Activated CD8-positive, alpha-beta memory T cell treated with anti-CD3 and anti-CD28 coated beads, Interleukin-2, amount 10 ng/mL, durations not matched to agents 7 days and 5 days (primary cell): ENCODE measurements at places on chromosomes 16 and 17. TPM values are rescaled to one million over a fixed set of nuclear protein-coding genes. Genes with fewer than 3 reads are reported as not detected.
A peak's percentile ranks its signal among the peaks of the same experiment; 100 is the strongest.

GRCh38 chr16:85882181-85882810 lies 16.7 kb upstream of the IRF8 start:
- peaks cover 5% of the 10 kb centered on the region for H3K4me1 ChIP-seq
- H3K27me3 ChIP-seq = peaks cover 82% of the 10 kb centered on the region
- DNase-seq = no peak
- no peaks in the 10 kb centered on the region for H3K36me3 ChIP-seq
- no peak overlapping the region for H3K4me3 ChIP-seq

Gene RMI2
- 65.9 TPM for total RNA-seq

- peaks cover 5% of the 10 kb centered on the region for H3K4me1 ChIP-seq
- no peak overlapping the region for H3K4me3 ChIP-seq
- no peaks in the 10 kb centered on the region for H3K36me3 ChIP-seq
- no peak overlapping the region for H3K27ac ChIP-seq
These were observed 8.8 kb downstream of the TMEM186 start for GRCh38 chr16:8788578-8789172.

- peaks cover 83% of the 10 kb centered on the region for H3K4me1 ChIP-seq
- H3K27ac ChIP-seq = peak overlapping the region; percentile 84
- H3K27me3 ChIP-seq = no peaks in the 10 kb centered on the region
- peaks cover 50% of the 10 kb centered on the region for H3K36me3 ChIP-seq
- DNase-seq = peak; percentile 71
These were observed 67.8 kb downstream of the ANKRD11 start for GRCh38 chr16:89422527-89422904.

GRCh38 chr17:73342541-73343167 lies 30.9 kb upstream of the CDC42EP4 start:
- no peak overlapping the region for H3K27ac ChIP-seq
- no peaks in the 10 kb centered on the region for H3K36me3 ChIP-seq
- H3K4me1 ChIP-seq = peaks cover 6% of the 10 kb centered on the region
- H3K27me3 ChIP-seq = no peaks in the 10 kb centered on the region
- no peak overlapping the region for H3K4me3 ChIP-seq

DNA sequence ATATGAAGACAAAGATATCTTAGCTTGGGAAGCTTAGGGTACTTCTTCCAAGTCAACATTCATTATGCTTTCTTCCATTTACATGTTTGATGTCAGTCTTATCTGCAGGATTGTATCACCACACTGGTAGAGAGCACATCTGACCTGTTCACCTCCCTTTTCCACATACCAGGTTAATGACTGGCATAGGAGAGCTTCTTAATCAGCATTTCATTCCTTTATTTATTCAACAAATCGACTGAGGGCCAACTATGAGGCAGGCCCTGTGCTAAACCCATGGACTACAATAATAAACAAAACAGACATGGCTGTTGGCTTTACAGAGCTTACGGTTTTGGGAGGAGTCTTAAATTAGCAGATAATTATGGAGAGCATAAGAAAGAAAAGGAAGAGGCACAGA lies 378.1 kb upstream of the CDH11 start:
- H3K36me3 ChIP-seq = no peaks in the 10 kb centered on the region
- no peak for DNase-seq

DNA sequence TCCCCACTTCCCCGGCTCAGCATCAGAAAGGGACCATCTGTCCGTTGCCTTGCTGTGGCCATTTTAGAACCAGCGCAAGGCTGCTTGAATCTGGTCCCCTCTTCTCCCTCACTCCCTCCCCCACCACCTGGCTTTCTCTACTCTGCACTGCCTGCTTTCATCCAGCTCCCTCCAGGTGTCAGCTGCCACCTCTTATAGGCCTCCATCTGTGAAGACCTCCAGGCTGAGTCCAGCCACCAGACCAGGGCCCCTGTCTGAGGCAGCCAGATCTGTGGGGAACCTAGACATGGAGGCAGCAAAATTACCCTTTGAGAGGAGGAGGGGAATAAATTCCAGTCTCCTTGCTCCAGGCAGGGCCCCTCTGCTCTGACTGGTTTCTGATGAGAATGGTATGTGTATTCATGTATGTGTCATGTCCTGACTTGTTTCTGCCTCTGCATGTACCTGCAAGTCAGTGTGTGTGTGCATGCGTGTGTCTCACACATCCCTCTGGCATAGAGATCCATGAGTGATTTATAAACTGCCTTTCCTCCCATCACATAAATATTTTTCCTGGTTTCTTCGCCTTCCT lies 21.1 kb downstream of the MINK1 start:
- H3K36me3 ChIP-seq = peaks cover 32% of the 10 kb centered on the region
- no peak for DNase-seq
- peaks cover 4% of the 10 kb centered on the region for H3K27me3 ChIP-seq
- H3K27ac ChIP-seq = no peak overlapping the region
- H3K4me3 ChIP-seq = no peak overlapping the region

DNA sequence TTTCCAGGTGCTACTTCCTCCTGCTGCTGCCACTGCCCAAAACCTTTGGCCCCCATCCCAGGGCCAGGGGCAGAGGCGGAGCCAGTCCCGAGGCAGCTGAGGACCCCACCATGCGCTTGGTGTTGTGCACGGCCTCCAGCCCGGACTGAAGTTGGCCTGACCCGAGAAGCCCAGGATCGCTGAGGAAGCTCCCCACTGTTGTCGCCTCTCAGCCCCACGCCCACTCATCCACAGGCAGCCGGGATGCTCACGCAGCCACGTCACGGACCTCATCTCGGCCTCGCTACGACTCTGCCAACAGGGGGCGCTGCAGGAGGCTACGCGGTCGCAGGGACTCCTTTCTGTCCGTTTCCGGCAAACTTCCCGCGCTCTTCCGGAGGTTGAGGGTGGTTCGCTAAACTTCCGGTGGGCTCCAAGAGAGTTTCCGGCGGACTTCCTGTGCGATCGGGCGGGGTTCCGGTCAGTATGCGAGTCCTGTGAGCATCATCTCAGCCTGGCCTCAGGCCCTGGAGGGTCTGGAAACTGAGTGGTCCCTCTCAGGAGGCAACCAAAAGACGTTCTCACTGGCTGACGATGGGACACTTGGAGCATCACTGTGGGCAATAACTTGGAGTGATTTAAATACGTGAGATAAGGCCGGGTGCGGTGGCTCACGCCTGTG lies 12.4 kb downstream of the ZG16B start:
- H3K27me3 ChIP-seq = no peaks in the 10 kb centered on the region
- H3K36me3 ChIP-seq = peaks cover 2% of the 10 kb centered on the region
- H3K4me3 ChIP-seq = peak overlapping the region; percentile 62
- DNase-seq = peak; percentile 85
- peak overlapping the region; percentile 83 for H3K27ac ChIP-seq

- peak; percentile 59 for DNase-seq
- H3K27ac ChIP-seq = peak overlapping the region; percentile 68
- peak overlapping the region; percentile 64 for H3K4me3 ChIP-seq
- H3K4me1 ChIP-seq = peaks cover 19% of the 10 kb centered on the region
- H3K36me3 ChIP-seq = peaks cover 10% of the 10 kb centered on the region
These were observed 2.1 kb upstream of the IRX5 start for GRCh38 chr16:54928411-54929089.

- H3K36me3 ChIP-seq = no peaks in the 10 kb centered on the region
- DNase-seq = no peak
- H3K27ac ChIP-seq = no peak overlapping the region
- H3K27me3 ChIP-seq = peaks cover 27% of the 10 kb centered on the region
These were observed 27.7 kb downstream of the RTN4RL1 start for GRCh38 chr17:1997289-1997926.

DNA sequence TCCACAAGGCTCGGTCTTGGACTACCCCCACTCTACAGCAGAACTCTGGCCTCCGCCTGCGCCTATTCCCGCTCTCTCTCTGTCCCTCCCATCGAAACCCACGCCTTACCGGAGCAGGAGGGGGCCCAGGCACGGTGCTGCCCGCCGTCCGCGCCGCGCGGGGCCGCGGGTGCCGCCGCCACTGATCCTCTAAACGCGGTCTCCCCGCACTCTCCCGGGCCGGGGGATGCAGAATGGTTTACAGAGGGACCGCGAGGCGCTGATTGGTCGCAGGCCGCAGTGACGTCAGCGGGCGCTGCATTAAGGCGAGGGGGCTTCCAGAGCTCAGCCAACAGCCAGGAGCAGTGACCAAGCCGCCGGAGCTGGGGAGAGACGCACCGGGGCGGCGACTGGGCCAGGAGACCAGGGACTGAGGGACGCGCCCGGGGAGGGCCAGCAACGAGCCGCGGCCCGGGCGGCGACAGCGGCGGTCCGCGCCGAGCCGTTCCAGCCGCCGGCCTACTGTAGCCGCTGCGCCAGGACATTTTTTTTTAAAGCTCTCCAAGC lies 747 bp upstream of the LHX1 start:
- peaks cover 96% of the 10 kb centered on the region for H3K27me3 ChIP-seq
- no peak overlapping the region for H3K27ac ChIP-seq
- no peak for DNase-seq
- peak overlapping the region; percentile 20 for H3K4me3 ChIP-seq
- peaks cover 49% of the 10 kb centered on the region for H3K4me1 ChIP-seq

Gene CACNG3
- not detected for total RNA-seq

GRCh38 chr16:57358527-57359095 lies at the start of gene CCL22:
TSS of gene CCL22 (plus strand) at chr16:57358783. CDS start at chr16:57358817, 34 bp downstream.
- H3K4me1 ChIP-seq = peaks cover 9% of the 10 kb centered on the region
- no peak for DNase-seq
- H3K4me3 ChIP-seq = no peak within 1 kb of the TSS

Gene NSRP1
- 24.0 TPM for total RNA-seq

Gene FASN
- 229 TPM for total RNA-seq

Gene GPR139
- total RNA-seq = not detected

Gene SULT1A1
- total RNA-seq = 14.1 TPM

GRCh38 chr16:82609140-82609539 lies 17.6 kb upstream of the CDH13 start:
- no peaks in the 10 kb centered on the region for H3K4me1 ChIP-seq
- no peaks in the 10 kb centered on the region for H3K27me3 ChIP-seq
- H3K27ac ChIP-seq = no peak overlapping the region
- no peak for DNase-seq
- H3K4me3 ChIP-seq = no peak overlapping the region
- H3K36me3 ChIP-seq = no peaks in the 10 kb centered on the region

Gene MT1A
- total RNA-seq = not detected

DNA sequence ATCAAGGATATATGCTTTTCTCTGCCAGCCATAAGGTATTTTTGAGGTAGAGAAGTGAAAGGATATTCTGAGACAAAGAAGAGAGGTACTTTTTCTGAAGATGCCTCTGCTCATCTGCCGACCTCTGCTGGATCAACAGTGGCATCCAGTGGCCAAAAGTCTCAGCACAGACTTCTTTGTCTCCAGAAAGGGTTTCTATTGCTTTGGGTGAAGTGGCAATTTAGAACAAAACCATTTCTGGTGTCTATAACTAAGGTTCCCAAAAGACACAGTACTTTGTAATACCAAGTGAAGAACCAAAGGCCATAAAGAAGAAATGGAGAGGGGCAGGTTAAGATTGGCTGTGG lies 155.2 kb upstream of the C17orf78 start:
- no peak overlapping the region for H3K4me3 ChIP-seq
- peaks cover 8% of the 10 kb centered on the region for H3K4me1 ChIP-seq
- H3K27me3 ChIP-seq = no peaks in the 10 kb centered on the region
- H3K36me3 ChIP-seq = peaks cover 10% of the 10 kb centered on the region
- DNase-seq = peak; percentile 66

- no peak for DNase-seq
- no peak overlapping the region for H3K27ac ChIP-seq
- peaks cover 1% of the 10 kb centered on the region for H3K36me3 ChIP-seq
- no peaks in the 10 kb centered on the region for H3K4me1 ChIP-seq
- H3K4me3 ChIP-seq = no peak overlapping the region
- no peaks in the 10 kb centered on the region for H3K27me3 ChIP-seq
These were observed 40.3 kb upstream of the GNG13 start for GRCh38 chr16:840561-841454.

Gene ABCA8
- total RNA-seq = not detected

DNA sequence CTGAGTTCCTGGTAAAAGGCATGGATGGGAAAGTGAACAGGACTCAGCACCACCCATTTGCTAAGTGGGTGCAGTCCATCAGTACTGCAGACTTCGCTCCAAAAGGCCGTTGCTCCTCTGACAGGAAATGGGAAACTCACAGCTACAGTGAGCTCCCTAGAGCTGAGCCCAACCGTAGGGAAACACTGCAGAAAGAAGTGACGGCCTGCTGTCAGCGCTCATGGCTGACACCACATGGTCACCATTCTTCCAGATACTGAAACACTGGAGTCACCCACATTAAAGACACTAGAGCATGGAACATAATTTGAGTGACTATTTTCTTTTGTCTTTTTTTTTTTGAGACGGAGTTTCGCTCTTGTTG lies 31.9 kb downstream of the UBE2O start:
- H3K27ac ChIP-seq = no peak overlapping the region
- H3K27me3 ChIP-seq = no peaks in the 10 kb centered on the region
- no peaks in the 10 kb centered on the region for H3K36me3 ChIP-seq
- H3K4me3 ChIP-seq = no peak overlapping the region
- H3K4me1 ChIP-seq = no peaks in the 10 kb centered on the region

DNA sequence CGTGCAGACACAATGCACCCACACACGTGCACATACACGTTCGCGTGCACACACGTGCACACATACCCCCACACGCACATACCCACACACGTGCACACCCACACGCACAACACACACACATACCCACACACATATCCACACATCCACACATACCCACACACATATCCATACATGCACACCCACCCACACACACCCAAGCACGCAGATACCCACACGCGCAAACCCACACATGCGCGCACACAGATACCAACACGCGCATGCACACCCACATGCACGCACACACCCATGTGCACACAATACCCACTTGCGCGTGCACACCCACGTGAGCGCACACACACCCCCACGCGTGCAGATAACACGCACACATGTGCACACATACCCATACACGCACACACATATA lies 26.8 kb upstream of the PVALEF start:
- H3K27ac ChIP-seq = no peak overlapping the region
- peaks cover 2% of the 10 kb centered on the region for H3K27me3 ChIP-seq
- H3K4me3 ChIP-seq = no peak overlapping the region
- no peaks in the 10 kb centered on the region for H3K4me1 ChIP-seq
- DNase-seq = no peak
- no peaks in the 10 kb centered on the region for H3K36me3 ChIP-seq

- DNase-seq = no peak
- H3K27ac ChIP-seq = no peak overlapping the region
- H3K4me1 ChIP-seq = peaks cover 50% of the 10 kb centered on the region
- H3K36me3 ChIP-seq = peaks cover 17% of the 10 kb centered on the region
- no peaks in the 10 kb centered on the region for H3K27me3 ChIP-seq
These were observed 127.1 kb downstream of the RPTOR start for GRCh38 chr17:80671825-80672110.

GRCh38 chr16:11393861-11394592 lies 48.8 kb downstream of the RMI2 start:
- no peaks in the 10 kb centered on the region for H3K36me3 ChIP-seq
- peaks cover 7% of the 10 kb centered on the region for H3K27me3 ChIP-seq
- H3K4me1 ChIP-seq = peaks cover 6% of the 10 kb centered on the region
- no peak overlapping the region for H3K4me3 ChIP-seq

Gene AHSP
- total RNA-seq = not detected

Gene KRT28
- total RNA-seq = not detected
